ENCODE measurements at places on chromosomes 12 and 14.

- no peak for DNase-seq
Measured at GRCh38 chr14:100149851-100150611, 9.4 kb downstream of the DEGS2 start.

- no peak for DNase-seq
Measured at GRCh38 chr12:58888131-58888783, 32.0 kb downstream of the LRIG3 start.

GRCh38 chr14:36975834-36976233, 196.6 kb downstream of the SLC25A21 start:
- no peak for DNase-seq

GRCh38 chr12:27606986-27607385, 83.0 kb downstream of the PPFIBP1 start:
- DNase-seq: no peak

GRCh38 chr12:31301311-31301710, 24.6 kb downstream of the SINHCAF start:
- no peak for DNase-seq

DNA sequence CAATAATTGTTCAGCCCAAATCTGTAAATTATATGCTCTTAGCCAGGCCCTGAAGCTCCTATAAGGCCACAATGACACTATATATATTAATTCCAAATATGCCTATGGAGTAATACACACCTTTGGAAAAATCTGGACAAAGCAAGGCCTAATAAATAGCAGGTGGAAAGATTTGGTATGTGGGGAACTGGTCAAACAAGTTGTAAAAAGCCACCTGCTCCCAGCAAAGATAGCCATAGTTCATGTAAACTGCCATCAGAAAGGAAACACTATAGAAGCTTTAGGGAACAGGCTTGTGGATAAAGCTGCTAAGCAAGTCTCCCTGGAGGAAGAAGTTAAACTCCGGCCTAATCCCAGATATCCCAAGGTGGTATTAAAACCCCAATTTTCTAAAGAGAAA, 29.7 kb downstream of the PRMT8 start:
- DNase-seq: no peak

Data from thymus (tissue), 14 donors.